ENCODE measurements at places on chromosomes 12 and 14.
A peak's percentile ranks its signal among the peaks of the same experiment; 100 is the strongest.

DNA sequence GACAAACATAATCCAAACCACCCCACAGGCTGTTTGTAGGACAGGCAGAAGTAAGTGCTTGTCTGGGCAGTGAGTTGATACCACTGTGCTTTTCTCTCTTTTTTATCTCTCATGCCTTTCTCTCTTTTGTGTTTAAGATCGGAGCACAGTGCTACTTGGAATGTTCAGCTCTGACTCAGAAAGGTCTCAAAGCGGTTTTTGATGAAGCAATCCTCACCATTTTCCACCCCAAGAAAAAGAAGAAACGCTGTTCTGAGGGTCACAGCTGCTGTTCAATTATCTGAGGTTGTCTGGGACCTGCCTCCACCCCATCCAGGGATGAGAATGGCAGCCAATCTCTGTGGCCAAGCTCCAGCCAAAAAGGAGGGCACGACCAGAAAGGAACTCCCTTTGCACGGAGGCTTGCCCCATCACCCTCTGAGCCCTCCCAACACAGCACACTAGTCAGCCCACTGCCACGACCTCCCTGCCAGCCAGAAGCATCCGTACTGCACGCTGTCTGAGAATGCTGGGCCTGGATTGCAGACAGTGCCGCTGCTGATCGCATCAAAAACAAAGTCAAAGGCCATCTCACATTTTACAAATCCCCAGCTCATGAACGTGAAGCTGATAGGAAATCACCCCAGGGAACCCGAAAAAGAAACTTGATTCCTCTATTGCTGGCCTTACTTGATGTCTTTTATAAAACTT lies 27.8 kb downstream of the GPHB5 start:
- no peak for DNase-seq

- DNase-seq = no peak
Observed at GRCh38 chr12:46777587-46777986, 48.2 kb downstream of the SLC38A4 start.

DNA sequence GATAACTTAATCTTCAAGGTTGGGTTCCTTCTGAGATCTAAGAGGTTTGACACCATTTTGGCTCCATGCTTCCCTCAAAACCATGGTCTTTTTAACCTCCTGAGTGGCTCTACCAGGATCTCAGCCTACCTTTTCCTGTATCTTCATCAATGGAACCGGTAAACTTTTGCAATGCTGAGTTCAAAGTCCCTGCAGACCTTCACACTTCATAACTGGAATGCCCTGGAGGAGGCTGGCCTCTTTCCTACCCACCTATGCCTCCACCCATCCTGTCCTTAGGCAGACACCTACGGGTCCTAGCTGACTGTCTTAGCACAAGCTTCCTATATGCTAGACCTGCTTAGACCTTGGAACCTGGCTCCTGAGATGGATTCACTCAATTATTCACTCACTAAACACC lies 89.5 kb upstream of the EEA1 start:
- DNase-seq = no peak

DNA sequence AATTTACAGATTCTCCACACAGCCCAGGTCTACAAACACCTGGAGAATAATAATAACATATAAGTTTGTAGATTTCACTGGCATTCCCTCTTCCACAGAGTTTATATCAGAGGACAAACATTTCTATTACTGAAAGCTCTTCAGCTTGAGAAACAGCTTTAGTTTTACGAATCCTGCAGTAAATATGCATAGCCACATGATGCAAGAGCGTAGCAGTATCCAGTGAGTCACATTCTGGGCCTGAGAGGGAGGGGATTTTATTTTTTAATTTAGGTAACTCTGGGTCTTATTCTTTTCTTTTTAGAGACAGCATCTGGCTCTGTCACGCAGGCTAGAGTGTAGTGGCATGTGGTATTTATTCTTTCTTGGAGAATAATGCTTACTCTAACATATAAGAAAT lies 1002.8 kb downstream of the TRHDE start:
- DNase-seq = no peak

DNA sequence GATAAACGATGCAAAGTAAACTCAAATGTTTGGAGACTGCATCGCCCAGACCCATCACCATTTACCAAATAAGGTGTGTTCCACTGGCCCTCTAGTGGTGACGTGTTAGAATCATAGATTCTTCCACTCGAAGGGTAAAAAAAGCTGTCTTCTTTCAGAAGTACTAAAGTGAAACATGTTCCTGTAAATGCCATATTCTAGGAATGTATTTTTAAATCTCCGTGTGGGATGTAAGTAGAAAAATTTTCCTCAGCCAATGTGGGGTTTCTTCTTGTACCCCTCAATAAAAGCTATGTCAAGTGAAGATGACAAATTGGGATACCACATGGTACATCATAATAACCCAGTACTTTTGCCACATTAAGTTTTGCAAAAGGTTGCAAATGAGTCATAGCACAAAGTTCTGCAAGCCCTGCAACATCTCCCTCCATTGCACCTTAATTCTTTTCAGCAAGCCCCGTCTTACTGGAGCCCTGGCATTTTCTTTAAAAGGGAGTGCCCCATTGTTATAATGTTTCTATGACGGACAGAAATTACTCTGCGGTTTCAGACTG lies 100.8 kb downstream of the CCER1 start:
- peak; percentile 3 for DNase-seq

DNA sequence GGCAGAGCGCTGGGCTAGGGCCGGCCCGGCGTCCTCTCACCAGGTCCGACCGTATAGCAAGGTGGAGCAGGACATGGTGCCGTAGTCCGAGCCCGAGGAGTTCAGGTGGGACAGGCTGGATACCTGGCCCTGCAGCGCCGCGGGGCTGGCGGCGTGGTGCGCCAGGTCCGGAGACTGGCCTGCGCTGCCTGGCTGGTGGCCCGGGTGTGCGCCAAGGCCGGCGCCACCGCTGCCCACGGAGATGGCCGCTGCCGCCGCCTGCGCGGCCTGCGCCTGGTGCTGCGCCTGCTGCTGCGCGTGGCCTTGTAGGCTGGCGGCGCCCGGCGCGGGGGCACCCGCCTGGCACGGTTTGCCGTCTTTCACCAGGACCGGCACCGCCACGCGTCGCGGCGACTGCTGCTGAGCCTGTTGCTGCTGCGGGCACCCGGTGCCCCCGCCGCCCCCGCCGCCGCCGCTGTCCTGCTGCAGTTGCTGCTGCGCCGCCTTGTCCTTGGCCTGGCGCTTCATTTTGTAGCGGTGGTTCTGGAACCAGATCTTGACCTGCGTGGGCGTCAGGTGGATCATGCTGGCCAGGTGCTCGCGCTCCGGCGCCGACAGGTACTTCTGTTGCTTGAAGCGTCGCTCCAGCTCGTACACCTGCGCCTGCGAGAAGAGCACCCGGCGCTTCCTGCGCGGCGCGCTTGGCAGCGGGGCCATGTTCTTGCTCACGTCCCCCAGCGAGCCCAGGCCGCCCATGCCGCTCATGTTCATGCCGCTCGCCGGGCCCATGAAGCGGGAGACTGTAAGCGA lies 2.6 kb downstream of the NKX2-1 start:
- no peak for DNase-seq

DNA sequence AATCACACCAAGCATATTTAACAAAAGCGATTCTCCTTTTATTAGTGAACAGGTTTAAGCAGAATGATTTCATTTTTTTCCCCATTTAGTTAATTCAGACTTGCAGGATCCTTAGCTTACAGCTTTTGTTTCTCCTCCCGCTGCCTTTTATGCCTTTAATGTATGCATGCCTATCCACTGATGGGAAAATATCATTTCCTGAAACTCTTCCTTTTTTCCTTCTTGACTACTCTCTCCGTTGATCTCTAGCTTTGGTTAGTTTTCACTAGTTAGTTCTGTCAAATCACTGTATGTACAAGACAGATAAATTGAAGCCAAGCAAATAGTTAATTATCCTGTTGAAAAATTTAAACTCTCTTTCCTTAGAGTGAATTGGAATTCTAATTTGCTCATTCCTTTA lies 26.3 kb downstream of the NKX2-1 start:
- DNase-seq = no peak

GRCh38 chr12:131082290-131083194 lies 128.8 kb downstream of the ADGRD1 start:
- no peak for DNase-seq

- no peak for DNase-seq
Observed at GRCh38 chr12:57491393-57492280, 3.8 kb downstream of the MARS1 start.

DNA sequence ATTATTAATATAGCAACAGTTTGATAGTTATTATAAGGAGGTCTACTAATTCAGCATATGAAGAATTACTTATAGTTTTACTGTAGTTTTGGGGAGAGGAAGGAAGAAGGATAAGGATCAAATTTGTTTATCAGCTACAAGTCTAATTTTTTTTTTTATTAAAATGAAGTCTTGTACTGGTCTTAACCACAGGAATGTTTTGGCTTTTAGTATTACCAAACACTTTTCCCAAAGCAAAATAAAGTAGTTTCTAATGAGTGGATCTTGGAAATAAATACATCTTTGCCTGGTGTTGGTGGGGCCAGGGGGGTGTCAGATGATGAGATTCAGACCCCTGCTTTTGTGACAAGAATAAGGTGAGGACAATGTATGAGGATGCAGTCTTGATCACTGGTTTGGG lies 57.2 kb upstream of the ZDHHC17 start:
- no peak for DNase-seq

GRCh38 chr14:64702493-64703394 lies 1.5 kb upstream of the PLEKHG3 start:
- peak; percentile 16 for DNase-seq

GRCh38 chr12:101221301-101221700 lies 11.3 kb upstream of the SLC5A8 start:
- DNase-seq = no peak

DNA sequence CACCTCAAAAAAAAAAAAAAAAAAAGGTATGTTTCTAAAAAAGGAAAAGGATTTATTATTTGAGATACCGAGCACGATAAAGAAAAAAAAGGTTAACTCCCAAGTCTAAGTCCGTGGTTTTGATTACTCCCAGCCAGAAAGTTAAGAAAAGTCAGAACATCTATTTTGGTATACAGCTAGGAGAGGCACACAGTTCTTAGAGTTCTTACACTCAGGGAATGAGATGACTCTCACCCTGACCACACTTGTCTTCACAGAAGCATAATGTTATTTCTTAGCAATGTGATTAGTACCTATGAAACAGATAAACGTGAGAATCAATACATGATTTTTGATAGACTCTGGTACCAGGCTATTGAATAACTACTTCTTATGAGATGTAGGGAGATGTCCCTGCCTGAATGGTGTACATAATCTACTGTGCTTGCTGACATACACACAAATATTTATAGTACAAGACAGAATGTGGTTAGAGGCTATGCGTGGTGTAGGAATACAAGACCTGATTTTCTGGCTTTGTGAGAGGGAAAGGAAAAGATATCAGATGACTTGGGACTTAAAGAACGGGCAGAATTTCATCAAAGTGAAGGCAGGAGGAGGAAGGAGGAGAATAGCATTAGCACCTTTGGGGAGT lies 31.6 kb downstream of the LIMA1 start:
- DNase-seq = no peak

- no peak for DNase-seq
Observed at GRCh38 chr14:105866841-105867321, 340.5 kb downstream of the TMEM121 start.

GRCh38 chr12:87847147-87847546 lies 182.1 kb downstream of the C12orf50 start:
- no peak for DNase-seq

DNA sequence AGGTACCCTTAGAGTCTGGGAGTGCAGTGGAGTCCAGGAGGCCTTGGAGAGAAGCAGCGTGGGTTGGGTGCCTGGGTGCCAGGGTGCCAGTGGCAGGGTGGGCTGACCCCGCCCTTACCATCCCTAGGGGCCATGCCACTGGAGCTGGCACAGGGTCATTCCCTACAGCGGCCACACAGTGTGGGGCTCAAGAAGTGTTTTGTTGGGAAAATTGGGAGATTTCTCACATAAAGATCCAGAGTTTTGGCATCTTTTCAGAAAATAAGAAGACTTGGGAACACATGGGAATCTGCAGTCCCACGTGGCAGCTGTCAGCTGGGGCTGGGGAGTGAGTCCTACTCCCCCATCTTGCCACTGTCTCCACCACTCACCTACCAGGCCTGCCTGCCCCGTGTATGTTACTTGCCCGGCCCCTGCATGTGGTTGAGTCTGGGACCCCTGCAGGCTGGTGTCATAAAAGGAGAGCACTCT lies 4.2 kb downstream of the VASH1 start:
- DNase-seq = no peak

GRCh38 chr12:113120670-113121370 lies 14.7 kb downstream of the RASAL1 start:
- DNase-seq = no peak

DNA sequence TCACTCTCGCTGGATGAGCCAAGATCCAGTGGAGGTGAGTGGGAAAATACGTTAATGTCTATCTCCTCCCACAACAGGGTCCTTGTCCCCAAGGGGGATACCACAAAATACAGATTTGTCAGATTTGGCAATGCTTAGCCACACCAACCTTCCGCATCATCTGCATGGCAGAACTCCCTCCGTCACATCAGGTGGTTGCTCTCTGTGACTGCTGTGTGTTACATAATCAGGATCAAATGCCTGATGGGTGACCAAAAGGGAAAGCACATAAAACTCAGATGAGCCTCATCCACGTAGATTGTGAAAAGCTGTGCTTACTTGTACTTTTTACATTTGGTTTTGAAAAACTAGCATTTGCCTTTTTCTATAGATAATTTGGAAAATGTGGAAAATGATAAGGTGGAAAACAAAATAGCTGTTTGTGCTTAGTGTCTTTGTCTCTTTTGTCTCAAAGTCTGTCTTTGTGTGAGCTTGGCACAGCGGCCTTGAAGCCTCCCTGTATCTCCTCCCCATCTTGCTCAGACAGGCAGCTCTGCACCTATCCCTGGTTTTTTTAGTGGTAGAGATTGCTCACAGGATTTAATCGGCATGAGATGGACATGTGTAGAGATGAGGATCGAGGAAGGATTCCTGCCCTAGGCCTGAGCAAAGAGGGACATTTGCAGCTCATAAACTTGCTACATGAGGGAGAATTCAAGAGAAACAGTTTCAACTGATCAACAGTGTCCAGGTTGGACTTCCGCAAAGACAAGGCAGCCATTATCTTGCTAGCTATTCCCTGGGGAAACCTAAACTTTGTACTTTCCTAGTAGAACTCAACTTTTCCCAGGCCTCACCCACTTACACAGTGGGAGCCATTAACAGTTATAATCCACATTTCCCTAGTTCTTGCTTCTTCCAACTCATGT lies 3.6 kb upstream of the FGF6 start:
- no peak for DNase-seq

GRCh38 chr12:3187846-3188770 lies 110.9 kb downstream of the TSPAN9 start:
- no peak for DNase-seq

DNA sequence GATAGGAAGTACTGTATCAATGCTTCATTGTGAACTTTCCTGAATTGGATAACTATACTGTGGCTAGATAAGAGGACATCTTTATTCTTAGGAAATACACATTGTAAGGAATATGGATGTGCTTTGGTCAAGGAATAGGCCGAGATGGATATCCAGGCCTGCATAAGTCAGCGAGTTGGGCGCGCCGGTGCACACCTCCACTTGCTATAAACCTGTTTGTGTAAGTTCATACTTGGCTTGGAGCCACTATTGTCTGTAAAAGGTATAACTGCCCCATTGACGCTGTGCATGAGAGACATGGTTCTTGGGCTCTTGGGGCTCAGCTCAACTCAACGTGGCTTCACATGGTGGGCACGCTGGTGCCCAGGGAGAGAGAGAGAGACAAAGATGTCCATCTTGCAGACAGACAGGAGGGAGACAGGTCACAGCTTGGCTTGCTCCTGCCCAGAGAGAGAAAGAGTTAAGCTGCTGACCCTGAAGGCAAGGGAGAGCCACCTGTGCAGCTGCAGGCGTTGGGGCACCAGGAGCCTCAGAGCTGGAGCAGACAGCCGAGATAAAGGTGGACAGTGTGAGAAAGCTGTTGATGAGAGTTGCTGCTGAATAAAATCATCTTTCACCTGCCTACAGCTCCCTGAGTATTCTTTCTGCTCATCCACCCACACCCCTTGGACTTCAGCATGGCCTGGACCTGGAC lies 34.1 kb upstream of the COCH start:
- no peak for DNase-seq
